ENCODE measurements at places on chromosomes 6 and 20. TPM values are rescaled to one million over a fixed set of nuclear protein-coding genes. Genes with fewer than 3 reads are reported as not detected.

- no peak for DNase-seq
Measured at GRCh38 chr20:40744072-40744817, 55.2 kb upstream of the MAFB start.

DNA sequence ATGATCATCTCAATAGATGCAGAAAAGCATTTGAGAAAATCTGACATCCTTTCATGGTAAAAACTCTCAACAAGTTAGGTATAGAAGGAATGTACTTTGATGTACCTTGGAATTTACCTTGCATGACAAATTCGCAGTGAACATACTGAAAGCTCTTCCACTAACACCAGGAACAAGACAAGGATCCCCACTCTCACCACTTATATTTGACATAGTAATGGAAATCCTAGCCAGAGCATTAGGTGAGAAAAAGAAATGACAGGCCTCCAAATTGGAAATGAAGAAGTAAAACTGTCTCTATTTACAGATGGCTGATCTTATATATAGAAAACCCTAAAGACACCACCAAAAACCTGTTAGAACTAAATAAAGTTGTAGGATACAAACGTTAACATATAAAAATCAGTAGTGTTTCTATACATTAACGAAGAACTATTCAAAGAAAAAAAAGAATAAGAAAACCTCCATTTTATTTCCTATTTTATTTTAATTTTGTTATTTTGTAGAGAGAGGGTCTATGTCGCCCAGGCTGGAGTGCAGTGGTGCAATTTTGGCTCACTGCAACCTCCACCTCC, 26.9 kb downstream of the PCNA start:
- no peak for DNase-seq

DNA sequence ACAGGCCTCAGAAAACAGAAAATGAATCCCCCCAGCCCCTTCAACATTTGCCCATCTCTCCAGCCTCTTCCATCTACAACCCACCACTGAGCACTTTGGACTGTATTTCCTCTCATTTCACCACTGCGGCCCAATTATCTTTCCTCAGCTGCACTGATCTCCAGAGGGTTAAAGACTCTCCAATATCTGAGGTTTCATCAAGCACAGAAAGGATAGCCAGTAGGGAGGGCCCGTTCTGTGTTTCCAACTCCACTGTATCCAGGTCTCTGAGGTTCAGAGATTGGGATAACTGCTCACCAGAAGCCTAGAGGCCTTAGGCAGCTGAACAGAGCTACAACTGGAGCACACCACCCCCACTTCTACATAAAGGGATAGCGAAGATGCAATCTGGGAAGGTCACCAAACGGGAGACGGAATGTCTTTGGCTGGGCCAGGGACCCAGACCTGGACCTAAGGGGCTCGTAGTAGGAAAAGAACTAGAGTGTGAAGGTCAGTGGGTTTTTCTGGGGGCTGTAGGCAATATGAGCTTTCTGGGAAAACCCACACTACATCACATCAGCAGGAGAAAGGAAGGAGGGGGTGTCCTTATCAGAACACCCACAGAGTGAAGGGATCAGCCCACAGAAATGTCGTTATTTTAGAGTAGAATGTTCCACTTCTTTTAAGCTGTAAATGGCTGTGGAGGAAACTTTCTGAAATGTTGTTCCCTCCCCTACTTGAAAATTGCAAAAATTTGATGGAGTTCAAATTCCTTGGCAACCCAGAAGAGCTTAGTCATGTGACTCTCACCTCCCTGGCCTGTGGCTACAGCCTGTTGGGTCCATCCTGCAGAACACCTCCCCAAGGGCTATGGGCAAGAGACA, 7.3 kb downstream of the KCNK5 start:
- no peak for DNase-seq

DNA sequence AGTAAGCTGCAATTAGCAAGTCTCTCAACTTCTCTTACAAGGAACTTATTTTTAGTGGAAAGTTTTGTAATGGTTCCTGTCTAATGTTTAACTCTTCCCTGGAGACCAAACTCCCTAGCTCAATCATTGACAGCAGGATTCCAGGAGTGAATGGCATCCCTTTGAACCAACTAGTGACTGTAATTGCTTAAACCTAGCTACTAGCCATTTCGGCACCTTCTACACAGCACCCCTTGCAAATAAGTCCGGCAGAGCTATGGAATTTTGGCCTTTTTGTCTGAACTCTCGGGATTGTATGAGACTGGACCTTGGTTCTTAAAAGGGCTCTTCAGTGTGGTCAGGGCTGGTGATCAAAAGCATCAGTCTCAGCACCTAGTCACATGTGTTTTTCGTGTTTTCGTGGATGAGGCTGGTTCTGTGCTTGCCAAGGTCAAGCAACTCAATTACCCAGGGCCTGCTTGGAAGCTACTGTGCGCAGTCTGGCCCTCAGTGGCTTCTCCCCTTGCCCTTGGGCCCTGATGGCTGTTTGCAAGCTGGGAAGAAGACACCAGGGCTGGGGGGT, 135.3 kb upstream of the NEDD9 start:
- no peak for DNase-seq

Gene FNDC11
- polyA plus RNA-seq: 0.79 TPM

- DNase-seq: no peak
Measured at GRCh38 chr20:48885237-48885636, 36.3 kb upstream of the ARFGEF2 start.

DNA sequence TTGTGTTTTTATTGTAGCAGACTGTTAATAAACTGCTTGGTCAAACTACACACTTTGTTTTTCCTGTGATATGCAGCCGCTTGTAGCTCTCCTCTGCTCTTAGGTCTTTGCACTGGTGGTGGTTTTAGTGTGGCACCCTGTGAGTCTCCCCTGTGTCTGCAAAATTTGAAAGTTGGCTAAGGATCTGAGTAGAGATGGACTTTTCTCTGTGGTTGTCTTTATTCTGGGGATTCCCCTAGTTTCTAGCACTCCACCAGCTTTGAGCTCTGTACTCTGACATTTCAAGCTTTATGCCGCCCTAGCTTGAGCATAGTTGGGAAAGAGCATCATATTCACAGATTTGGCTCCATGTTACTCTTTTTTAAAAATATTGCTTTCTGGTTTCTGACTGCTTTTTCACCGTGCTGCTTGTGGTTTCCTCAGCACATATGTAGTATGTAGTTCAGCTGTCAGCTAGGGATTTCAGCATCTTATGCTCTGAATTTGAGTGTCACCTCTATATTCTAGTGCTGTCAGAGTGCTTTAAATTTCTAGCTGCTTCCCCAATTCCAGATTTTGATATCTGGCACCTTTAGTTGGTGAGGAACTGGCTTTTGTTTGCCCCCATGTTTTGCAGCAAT, 25.4 kb downstream of the CDYL start:
- no peak for DNase-seq

Gene TNFRSF21
- polyA plus RNA-seq: 19.0 TPM

- no peak for DNase-seq
Measured at GRCh38 chr20:23541330-23541729, 27.0 kb downstream of the CST9L start.

- no peak for DNase-seq
Measured at GRCh38 chr6:13515912-13516311, 28.5 kb upstream of the GFOD1 start.

- no peak for DNase-seq
Measured at GRCh38 chr6:79797163-79797764, 150.1 kb downstream of the ELOVL4 start.

- DNase-seq: no peak
Measured at GRCh38 chr6:2977799-2978590, 6.6 kb upstream of the SERPINB6 start.

GRCh38 chr6:129785047-129785755, 75.2 kb upstream of the ARHGAP18 start:
- no peak for DNase-seq

GRCh38 chr6:36844232-36845170, 5.3 kb upstream of the CPNE5 start:
- DNase-seq: no peak

- no peak for DNase-seq
Measured at GRCh38 chr20:18395544-18395943, 71.3 kb downstream of the DZANK1 start.

Gene OXT
- polyA plus RNA-seq: not detected

- DNase-seq: no peak
Measured at GRCh38 chr6:18102783-18103509, 19.5 kb downstream of the NHLRC1 start.

GRCh38 chr6:158784505-158784904, 34.7 kb downstream of the EZR start:
- no peak for DNase-seq

Gene SIGLEC1
- 1.6 TPM for polyA plus RNA-seq

DNA sequence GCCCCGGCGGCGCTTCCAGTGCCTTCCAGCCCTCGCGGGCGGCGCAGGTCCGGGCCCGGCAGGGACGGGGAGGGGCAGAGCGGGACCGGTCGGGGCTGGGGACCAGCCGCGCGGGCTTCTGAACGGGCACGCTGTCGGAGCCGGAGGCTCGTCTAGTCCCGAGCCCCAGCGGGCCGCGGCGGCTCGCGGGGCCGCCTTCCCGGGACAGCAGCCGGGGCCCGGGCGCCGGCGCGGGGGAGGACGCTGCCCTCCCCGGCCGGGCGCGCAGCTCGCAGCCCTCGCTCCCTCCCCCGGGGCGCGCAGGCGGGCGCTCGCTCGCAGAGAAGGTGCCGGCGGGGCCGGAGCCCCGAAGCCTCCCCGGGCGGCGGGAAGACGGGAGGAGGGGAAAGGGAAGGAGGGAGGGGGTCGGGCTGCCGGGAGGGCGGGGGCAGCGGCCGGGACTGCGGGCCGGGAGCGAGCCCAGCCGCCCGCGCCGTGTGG, 696 bp upstream of the SIRPA start:
- DNase-seq: peak; percentile 43

Gene SLC32A1
- not detected for polyA plus RNA-seq

Gene RIPPLY2
- not detected for polyA plus RNA-seq

Gene KAT14
- 16.4 TPM for polyA plus RNA-seq

DNA sequence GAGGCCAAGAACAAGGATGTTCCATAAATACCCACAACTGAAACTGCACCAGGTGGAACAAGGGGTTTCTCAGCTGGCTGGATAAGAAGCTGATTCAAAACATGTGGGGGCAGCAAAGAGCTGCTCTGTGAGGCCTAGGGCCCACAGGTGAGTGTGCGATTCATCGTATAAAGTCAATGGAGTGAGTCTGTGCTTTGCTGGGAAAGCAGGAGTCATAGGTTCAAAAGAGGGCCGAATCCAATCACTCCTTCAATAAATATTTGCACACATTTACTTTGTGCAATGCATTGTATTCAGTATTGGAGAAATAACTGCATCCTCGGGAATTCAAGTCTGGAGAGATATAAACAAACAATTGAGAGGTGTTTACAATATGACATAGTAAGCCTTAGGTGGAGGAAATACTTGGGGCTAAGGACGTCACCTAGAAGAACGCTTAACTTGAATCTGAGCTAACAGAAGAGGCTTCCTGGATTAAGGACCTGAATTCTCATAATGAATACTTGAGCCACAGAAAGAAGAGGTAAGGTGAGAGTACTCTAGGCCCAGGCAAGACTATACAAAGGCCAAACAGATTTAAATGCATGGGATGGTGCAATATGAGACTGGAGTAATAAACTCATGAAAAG, 83.7 kb upstream of the TMEM30A start:
- no peak for DNase-seq

DNA sequence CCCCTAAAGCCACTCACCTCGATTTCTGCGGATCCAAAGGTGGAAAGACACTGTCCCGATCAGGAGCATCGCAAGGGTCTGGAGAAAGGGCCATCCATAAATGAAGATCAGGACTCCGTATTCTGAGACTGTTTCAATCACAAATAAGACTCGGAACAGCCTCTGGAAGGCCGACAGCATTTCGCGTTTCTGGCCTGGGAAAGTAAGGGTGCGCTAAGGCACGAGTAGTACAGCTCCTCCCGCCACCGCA, 44.6 kb downstream of the DPPA5 start:
- no peak for DNase-seq

GRCh38 chr20:62288535-62289105, 14.2 kb upstream of the ADRM1 start:
- no peak for DNase-seq

Gene BCAS1
- polyA plus RNA-seq: 1.2 TPM

Gene PROKR2
- not detected for polyA plus RNA-seq

DNA sequence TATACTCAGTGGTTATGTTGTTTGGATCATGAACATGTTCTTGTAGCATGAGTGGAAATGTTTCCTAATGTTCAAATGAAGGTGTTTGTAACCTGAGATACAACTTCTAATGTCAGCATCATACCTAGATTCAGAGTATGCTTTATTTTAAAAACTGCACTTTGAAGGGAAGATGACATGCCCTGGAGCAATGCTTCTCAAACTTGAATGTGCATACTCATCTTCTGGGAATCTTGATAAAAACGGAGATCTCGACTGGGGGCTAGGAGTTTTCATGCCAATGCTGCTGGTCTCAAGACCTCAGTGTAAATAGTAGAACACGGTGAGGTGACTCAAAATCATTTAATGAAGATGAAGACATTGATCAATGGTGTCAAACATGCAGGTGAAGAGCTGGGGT, 440.0 kb upstream of the NOX3 start:
- no peak for DNase-seq

GRCh38 chr6:55545791-55546190, 33.2 kb downstream of the HMGCLL1 start:
- DNase-seq: no peak

GRCh38 chr20:1576641-1577040, 19.1 kb upstream of the SIRPD start:
- DNase-seq: no peak

Gene CCM2L
- 9.6 TPM for polyA plus RNA-seq

- DNase-seq: no peak
Measured at GRCh38 chr6:161242113-161242512, 31.7 kb downstream of the AGPAT4 start.

DNA sequence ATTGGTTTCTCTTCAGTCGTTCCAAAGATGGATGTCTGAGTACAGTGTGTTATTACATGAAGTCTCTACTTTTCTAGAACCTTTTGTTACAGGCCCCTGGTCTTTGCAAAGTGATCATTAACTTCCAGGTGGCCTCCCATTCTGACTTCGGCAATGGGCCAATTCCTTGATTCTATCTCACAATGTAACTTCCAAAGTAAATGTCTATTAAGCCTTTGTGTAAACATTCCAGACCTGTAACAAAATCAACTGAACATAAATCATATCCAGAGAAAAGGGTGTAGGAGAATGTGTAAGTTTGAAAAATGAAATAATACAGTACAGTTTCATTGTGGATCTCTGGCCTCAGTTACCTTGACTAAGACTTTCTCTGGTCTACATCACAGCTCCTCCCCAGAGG, 187.8 kb upstream of the JAG1 start:
- DNase-seq: no peak
